Natural killer cell (primary cell): ENCODE measurements at places on chromosomes 1 and 21.
A peak's percentile ranks its signal among the peaks of the same experiment; 100 is the strongest.

DNA sequence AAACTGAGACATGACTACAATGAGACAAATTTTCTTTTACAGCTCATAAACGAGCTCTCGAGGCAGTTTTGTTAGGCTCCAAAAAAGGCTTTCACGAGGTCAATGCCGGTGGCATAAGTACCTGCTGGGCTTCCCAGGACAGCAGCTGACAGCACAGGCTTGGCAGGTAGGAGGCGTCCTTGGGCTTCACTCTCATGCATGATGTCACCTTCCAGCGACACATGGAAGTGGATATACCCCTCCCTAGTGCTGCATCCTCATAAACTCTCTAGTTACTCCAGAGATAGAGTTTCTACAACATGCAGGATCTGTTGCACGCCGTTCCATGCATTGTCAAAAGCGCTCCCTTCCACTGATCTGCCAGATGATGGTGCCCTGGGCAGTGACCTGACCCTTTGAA, 112.5 kb upstream of the PAXBP1 start:
- DNase-seq, result no peak

DNA sequence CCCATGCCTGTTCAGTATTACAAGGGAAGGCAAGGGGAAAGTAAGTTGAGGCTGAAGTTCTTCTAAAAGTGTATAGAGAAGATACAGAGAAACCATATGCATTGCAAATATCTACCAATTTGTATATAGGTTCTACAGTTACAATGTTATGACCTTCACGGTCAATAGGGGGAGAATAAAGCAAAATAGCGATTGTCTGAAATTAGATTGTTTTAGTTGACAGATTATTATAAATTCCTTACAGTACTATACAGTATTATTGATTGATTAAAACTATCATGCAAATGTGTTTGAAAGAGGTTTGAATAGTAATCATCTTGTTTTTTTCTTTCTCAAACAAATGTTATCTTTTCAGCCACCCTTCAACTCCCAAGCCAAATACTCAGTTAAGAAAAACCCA, 13.7 kb upstream of the BRINP3 start:
- DNase-seq, result no peak

- no peak for DNase-seq
Measured at GRCh38 chr1:210696709-210697108, 368.0 kb downstream of the HHAT start.

DNA sequence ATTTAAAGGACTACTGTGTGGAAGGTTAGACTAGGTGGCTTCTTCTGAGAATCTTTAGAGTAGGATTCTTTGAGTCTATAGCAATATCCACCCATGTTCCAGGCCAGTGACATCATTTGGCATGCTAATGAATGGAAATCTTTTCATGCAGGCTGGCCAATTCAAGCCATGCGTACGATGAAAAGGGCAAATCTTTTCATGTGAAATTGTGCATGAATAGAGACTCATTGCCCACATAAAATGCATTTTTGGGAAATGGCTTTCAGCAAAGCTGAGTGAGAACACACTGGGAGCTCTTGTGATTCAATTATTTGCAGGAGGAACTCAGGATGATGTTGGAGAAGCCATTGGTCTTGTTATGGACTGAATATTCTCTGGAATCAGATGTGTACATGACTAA, 324.9 kb upstream of the DAB1 start:
- no peak for DNase-seq

DNA sequence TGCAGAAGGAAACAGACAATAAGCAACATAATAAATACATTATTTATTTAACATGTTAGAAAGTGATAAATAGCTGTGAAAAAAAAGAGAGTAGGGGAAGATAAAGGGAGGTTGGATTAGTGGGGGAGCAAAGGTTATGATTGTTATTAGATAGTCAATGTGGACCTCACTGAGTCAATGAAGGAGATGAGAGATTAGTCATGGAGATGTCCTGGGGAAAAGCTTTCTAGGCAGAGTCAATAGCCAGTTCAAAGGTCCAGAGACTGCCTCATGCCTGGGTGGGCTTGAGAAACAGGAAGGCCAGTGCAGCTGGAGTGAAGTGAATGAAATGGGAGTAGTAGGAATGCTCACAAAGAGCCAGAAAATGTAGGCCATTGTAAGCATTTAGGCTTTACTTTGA, 187.1 kb upstream of the CACYBP start:
- DNase-seq, result no peak

DNA sequence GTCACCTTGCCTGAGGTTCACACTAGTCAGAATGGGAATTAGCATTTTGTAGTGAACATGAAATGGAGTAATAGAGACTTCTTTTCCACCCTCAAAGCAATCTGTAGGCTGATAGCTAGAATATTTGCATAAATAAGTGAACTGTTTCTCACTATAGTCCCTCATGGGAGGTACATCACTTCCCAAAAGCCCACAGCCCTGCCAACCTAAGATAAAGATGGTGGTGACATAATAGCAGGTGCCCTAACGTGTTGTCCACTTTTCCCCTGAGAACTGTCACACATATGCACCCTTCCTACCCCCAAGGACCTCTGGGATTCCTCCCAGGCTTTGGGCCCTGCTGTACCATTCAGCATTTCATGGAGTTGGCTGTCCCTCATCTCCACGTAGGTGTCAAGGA, 4.4 kb downstream of the TMEM35B start:
- no peak for DNase-seq

- no peak for DNase-seq
Measured at GRCh38 chr1:185342672-185343259, 25.7 kb upstream of the IVNS1ABP start.

DNA sequence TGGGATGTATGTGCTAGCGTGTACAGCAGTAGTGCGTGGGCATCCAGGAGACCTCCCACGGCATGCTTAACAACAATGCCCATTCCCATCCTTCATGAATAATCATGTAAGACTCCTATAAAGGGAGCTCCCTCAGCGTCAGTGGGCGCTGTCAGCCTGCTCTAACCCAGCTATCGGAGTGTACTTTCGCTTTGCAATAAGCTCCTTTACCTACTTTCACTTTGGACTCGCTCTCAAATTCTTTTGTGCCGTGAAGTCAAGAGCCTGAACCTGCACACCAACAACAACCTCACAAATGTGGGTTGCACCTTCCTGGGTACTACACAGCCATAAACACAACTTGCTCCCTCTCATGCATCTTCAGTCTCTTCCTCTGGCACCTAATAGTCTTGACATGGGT, 114.8 kb upstream of the PAXBP1 start:
- DNase-seq, result peak; percentile 63

DNA sequence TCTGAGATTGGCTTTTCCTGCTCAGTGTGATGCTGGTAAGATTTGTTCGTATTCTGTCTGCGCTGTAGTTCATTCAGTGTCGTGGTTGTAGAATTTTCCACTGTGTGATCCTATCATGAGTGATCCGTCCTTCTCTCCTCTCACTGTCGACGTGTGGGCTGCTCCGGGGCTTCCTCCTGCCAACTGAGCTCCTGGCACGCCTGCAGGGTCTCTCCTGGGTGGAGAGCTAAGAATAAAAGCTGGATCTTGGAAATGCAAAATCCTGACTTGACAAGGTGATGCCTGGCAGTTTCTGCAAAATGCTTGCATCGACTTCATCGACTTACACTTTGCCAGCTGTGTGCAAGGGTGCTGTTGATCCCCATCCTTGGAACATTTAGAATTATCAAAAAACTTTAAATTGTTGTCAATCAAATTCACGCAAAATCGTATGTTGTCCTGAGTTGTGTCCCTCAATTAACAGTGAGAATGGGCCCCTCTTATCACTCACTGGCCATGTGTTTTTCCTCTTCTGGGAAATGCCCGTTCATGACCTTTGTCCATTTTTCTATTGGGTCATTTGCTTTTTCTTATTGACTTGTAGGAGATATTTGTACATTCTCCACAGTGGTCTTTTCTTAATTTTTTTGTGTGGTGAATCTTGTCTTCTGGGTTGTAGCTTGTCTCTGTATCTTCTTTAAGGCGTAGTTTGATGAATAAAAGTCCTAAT, 125.5 kb downstream of the CRYAA start:
- DNase-seq, result no peak

- no peak for DNase-seq
Measured at GRCh38 chr1:30637183-30637980, 86.0 kb downstream of the MATN1 start.

DNA sequence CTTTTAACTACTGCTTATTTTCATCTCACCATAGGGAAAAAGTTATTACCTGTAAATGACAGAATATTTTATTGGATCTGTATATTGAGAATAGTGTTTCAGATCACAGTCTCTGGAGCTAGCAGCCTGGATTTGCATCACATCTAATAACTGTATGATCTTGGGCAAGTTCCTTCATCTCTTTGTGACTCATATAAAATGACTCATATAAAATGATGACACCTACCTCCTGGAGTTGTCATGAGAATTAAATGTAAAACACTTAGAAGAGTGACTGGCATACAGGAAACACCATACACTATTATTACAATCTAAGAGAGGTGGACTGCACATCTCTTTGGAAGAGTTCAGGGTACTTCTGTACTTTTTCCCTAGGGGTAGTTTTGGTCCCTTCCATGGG, 421.3 kb downstream of the NEGR1 start:
- no peak for DNase-seq

- no peak for DNase-seq
Measured at GRCh38 chr1:45238846-45239245, 32.4 kb upstream of the ZSWIM5 start.

DNA sequence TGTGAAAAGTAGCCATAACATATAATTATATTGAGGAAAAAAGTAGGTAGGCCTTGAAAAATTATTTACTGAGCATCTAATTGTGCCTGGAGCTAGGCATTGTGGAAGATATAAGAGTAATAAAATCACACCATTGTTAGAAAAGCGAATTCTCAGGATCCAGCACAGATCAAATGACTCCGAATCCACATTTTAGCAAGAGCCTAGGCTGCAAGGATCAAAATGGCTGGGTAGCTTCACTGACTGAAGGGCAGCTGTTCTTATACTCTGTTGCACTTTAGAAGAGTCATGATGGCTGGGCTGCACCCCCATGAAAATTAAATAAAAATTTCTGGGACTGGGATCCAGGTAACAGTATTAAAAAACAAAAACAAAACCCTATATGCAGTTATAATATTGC, 67.6 kb upstream of the HMCN1 start:
- no peak for DNase-seq

DNA sequence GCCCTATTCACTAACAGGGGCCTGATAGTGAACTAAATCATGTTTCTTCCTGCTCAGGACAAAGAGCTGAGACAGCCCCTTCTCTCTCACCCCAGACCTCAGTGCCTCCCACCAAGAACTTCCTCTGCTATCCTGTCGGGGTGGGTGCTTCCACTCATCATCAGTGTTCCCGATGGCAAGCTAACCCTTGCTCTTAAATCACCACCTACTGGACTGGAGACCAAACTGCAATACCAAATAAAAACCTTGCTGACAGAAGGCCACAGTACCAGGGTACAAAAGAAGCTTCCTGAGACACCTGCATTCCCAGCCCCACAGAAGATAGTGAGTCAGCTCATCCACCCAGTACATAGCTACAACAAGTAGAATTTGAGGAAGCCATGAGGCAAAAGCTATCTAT, 799.5 kb downstream of the LTN1 start:
- DNase-seq, result no peak

DNA sequence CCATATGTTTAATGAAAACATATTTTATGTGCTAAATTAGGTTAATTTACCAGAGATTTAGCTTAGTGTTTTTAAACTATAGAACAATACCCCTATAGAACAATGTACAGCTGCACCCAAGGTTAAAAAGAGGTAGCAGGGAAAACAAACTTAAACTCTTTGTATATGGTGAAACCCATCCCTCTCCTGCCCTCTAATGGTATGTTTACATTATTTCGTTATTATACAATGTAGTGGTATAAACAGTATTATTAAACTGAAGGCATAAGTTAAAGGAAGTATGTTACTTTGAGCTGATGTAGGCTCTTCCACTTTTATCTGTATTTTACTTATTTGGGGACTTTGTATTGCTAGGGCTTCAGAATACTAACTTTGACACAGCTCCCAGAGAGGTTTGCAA, 16.7 kb upstream of the ZYG11A start:
- DNase-seq, result no peak

DNA sequence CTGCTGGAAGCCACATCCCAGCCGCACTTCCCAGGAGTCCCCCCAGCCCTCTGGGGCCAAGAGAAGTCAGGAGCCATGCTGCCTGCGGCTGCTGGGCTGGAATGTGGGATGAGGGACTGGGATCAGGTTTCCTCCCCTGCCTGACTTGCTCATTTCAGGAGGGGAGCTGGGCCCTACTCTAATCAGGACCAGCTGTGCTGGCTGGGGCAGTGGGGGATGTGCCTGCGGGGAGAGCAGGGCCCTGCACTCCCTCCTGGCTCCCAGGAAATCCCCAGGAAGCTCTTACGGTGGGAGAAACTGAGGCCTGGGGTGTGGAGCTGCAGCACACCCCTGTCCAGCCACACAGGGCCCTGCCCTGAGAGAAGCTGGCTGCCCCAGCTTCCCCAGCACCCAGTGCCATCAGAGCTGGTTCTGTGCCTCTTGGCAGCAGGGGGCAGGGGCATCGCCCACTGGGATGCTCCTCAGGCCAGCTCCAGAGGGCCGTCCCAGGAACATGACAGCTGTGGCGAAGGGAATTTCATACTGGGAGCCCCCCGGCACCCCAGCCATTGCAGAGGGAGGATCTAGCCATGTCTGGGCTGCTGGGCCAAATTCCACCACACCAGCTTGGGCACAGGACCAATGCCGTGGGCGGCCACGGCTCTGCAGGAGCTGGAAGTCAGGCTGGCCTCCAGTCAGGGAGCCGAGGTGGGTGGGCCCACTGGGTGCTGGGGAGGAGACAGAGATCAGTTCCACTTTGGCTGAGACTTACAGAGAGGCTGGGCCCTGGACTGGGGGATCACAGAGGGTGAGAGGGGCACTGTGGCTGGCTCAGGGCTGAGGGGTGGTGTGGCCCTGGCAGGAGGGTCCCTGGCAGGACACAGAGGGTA, 21.3 kb upstream of the PRSS38 start:
- no peak for DNase-seq

DNA sequence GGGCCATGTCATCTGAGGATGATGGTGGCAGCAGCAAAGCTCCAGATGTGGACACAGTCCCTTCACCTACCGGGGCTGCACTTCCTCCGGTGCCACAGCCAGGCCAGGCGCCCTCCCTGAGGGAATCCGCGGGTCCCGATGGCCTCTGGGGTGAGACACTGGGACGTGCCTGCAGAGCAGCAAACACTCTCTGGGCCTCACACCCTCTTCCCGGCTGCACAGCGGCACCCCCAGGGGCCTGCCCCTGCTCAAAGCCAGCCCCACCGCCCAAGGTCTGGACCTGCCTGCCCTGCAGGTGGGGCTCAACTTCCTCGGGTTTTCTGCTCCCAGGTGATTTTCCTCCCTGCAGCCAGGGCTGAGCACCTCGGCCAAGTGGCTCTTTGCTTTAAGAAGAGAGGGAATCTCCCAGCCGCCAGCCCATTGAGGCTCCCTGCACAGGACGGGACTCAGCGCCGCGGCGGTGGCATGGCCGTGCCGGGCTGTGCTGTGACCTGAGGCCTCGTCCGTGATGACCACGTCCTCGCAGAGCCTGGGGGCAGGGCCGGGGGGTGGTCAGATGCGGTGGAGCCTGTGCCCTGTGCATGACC, 21.3 kb upstream of the COL18A1 start:
- no peak for DNase-seq

- no peak for DNase-seq
Measured at GRCh38 chr1:100543640-100544039, 5.7 kb downstream of the GPR88 start.

GRCh38 chr1:36327421-36328087, 4.1 kb upstream of the EVA1B start:
- no peak for DNase-seq
